ENCODE measurements at places on chromosomes 6 and 20.

DNA sequence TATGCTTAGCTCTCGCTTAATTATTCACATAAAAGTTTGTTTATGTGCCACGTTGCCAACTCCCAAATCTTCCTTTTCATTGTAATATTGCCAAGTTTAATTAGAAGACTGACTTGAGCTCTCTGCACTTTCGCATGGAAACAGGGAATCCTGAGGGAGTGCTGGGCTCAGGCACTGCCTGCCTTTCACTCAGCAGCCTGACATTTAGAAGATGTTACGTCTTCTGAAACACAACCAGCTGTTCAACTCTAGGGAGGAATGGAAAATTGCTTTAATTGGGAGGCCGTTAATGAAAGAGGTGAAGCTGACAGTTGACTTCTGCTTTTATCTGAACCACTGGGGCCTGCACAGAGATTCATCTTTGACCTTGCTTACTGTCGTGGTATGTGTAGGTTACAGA, 77.4 kb upstream of the MTHFD1L start:
- no peak for DNase-seq

DNA sequence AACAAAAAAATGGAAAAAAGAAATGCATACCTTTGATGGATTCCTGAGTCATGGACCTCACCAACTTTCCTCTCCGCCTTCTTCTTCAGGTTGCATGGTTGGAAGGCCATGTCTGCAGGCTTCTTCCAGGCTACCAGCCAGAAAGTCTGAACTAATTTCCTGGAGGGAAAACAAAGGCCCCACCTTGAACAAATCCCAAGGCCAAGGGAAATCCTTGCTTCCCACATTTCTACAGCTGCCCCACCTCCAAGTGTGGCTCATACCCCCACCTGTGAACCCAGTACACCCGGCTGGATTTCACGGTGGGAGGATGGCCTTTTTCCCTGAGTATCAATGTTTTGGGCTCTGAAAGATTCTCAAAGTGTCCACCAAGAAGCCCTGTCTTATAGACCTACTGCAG, 22.4 kb downstream of the IL17A start:
- DNase-seq, result no peak

GRCh38 chr20:25054995-25055629, 2.8 kb downstream of the ACSS1 start:
- peak; percentile 50 for DNase-seq

- DNase-seq, result no peak
These were observed 340.1 kb downstream of the PHF3 start for GRCh38 chr6:63975699-63976098.

DNA sequence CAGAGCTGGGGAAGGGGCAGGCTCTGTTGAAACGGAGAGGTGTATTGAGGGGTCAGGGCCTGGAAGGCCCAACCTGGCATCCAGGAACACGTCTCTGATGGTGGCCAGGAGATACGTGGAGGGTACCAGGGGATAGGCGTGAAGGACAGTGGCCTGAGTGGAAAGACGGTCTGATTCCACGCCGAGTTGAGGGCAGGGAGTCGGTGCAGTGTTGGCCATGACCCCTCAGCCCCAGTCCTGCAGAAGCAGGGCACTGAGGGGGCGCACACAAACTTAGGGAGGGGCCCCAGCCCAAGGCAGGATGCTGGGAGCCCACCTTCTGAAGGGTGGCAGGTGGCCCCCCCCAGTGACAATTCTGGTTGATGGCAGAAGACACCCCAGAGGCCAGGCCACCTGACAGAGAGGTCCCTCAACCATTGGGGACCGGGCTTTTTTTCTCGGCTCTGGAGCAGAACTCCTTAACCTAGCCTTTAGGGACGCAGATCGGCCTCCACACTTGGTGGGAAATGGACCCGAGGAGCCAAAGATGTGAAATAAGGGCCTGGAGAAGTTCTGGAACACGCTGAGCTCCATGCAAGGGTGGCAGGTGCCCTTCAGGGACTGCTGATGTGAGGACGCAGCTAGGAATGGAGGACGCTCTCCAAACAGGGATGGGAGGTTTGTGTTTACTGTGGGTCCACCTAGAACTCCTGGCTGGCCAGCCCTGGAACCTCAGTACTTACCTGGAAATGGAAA, 91.0 kb downstream of the TMEM242 start:
- DNase-seq, result no peak

DNA sequence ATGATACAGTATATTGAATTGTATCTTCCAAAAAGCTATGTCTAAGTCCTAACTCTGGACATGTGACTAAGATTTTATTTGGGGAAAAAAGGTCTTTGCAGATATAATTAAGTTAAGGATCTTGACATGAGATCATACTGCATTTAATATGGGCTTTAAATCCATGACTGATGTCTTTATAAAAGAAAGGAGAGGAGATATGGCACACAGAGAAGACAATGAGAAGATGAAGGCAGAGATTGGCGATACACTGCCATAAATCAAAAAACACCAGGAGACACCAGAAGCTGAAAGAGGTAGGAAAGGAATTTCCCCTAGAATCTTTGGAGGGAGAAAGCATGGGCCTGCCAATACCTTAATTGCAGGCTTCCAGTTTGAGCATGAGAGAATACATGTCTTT, 1450.2 kb downstream of the HACE1 start:
- no peak for DNase-seq

DNA sequence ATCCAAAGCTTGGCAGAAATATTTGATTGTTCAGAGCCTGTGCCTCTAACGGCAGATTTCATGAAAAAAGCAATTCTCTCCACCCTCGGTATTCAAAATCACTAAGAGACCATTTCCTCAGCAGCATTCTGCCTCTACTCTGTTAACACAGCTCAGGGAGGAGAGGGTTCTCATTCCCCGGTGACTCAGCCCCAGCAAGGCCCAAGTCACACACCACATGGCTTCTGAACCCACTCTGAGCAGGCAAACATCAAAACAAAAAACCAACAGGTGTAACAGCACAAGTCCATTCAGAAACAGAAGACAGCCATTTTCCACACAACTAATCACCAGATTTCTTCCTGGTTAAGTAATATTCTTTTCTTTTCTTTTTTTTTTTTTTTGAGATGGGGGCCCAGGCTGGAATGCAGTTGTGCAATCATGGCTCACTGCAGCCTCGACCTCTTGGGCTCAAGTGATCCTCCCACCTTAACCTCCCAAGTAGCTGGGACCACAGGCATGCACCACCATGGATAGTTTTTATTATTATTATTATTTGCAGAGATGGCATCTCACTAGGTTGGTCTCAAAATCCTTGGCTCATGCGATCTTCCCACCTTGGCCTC, 55.4 kb downstream of the GFOD1 start:
- DNase-seq, result no peak

GRCh38 chr20:23227274-23227673, 123.3 kb upstream of the NXT1 start:
- DNase-seq, result no peak

DNA sequence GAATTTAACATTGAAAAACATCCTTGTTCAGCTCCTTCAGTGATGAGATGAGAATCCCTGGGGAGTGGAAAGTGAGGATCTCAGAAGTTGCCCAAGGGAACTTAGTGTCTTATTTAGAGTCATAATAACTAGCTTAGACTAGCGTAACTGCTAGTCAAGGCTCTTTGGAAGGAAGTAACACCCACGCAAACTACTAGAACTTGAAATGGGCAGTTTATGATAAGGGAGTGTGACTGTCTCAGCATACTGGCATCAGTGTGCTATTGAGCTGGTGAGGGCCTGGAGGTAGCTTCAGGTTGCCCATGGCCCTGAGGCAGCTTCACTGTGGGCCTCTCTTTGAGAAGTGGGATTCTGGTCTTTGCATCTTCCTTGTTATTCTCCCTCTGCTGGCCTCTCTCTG, 40.1 kb downstream of the SLX4IP start:
- DNase-seq, result no peak

GRCh38 chr20:59411170-59411569, 110.8 kb downstream of the EDN3 start:
- DNase-seq, result no peak

DNA sequence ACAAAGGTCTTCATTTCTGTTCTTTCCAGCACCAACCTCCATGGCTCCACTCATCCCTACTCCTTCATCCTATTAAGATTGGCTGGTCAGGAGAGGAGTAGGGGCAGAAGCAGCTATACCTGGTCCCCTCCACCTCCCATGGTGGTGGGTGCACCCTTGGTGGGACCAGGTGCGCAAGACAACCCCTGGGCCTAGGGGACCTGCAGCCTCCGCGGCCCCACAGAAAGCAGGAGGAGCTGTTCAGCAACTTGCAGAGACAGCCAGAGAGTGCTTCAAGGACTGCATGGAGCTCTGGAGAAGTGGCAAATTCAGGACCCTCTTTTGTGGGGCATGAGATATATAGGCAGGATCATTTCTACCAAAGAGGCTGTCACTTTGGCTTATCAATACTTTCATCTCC, 9.8 kb downstream of the ULBP2 start:
- DNase-seq, result no peak

- no peak for DNase-seq
These were observed 42.6 kb upstream of the SLA2 start for GRCh38 chr20:36688630-36689029.

DNA sequence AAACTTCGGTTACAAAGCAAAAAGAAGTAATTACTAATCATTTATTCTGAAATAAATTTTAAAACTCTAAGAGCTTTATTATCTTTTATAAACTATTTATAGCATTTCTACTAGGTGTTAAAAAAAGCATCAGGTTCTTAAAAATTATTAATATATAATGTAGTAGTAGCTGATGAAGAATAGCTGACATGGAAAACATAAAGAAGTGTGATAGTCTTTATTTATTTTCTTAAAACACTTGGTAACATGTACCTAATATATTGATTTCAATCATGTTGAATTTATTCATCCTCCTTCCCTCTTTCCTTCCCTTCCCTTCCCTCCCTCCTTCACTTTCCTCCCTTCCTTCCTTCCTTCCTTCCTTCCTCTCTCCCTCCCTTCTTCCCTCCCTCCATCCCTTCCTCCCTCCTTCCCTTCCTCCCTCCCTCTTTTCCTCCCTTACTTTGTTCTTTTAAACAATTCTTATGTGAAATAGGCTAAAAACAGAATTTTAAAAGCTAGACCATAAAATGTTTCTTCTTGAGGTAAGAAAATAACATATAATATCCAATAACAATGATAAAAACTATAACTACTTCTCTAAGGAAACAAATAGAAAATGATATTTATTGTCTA, 913.9 kb upstream of the MAP3K7 start:
- no peak for DNase-seq

GRCh38 chr20:39880890-39881289, 808.1 kb downstream of the MAFB start:
- DNase-seq, result peak; percentile 46

- no peak for DNase-seq
These were observed at the start of gene WFDC5 for GRCh38 chr20:45114465-45115385. Gene WFDC5, minus strand, starts transcription at chr20:45115174. Its CDS starts 91 bp downstream, at chr20:45115083.

DNA sequence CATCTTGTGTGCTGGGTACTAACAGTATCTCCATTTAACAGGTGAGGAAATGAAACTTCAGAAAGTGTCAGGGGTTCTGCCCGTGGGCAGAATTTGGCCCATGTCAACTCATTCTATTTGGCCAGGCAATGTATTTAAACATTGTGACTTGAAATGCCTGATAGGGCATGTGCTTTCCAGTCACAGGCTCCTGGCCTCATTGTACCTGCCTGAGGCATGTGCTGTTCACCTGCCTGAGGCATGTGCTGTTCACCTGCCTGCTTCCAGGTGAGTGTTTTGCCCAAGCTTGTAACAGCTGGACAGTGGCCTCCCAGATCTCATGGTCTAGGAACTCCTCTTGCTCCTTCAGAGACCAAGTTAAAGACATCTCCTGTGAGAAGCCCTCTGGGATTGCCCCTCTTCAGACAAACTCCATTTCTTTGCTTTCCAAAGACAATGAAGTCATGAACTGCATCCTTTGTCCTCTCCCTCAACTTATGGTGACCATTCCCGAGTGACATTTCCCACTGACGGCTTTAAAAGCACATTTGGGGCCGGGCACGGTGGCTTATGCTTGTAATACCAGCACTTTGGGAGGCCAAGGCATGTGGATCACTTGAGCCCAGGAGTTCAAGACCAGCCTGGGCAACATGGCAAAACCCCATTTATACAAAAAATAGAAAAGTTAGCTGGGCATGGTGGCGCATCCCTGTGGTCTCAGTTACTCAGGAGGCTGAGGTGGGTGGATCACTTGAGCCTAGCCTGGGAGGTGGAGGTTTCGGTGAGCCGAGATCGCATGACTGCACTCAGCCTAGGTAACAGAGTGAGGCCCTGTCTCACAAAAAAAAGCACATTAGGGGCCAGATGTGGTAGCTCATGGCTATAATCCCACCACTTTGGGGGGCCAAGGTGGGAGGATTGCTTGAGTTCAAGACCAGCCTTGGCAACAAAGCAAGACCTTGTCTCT, 48.7 kb downstream of the BCAS4 start:
- DNase-seq, result no peak

DNA sequence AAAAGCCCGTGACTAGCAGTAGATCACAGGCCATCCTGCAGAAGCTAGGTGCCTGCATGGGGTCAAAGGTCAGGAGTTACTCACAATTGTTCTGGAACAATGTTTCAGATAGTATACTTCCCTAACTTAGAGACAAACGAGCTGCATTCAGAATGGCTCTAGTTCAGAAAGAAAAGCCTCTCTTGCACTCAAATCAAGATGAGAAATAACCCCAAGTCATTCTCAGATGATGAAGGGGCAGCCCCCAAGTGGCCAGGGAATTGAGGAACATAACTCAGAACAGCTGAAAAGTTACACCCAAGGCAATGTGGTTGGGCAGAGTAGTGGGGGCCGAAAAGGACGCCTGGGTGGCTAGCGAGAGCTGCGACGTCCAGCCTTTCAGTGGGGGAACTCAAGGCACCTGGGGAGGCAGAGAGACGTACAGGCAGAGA, 27.8 kb downstream of the FYN start:
- no peak for DNase-seq

DNA sequence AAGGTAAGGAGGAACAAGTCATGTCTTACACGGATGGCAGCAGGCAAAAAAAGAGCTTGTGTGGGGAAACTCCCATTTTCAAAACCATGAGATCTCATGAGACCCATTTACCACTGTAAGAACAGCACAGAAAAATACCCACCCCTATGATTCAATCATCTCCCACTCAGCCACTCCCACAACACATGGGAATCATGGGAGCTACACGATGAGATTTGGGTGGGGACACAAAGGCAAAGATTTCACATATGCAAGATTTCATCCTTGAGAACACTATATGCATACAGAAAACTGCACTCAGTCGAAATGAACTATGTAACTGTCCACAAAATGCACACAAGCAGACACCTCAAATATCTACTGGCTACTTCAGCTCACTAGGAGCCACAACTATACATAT, 480.6 kb upstream of the BTBD3 start:
- DNase-seq, result no peak

- DNase-seq, result no peak
These were observed 1.6 kb upstream of the UBD start for GRCh38 chr6:29561091-29561490.

DNA sequence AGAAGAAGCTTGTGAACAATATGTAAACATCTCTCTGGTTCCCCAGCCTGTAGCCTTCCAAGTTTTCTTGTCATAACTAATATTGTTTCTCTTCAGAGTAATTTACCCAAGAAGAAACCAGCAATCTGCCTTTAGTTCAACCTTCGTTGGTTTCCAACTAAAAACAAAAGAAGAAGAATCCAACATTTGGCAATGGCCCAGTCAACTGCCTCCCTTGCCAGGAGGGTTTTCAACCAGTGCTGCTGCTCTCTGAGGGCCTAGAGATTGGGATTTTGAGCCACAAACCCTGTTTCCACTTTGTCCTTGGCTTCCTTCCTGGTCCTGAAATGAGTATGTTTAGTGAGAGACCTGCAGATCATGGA, 395.8 kb upstream of the CNR1 start:
- DNase-seq, result no peak
